ENCODE measurements at places on chromosomes 2 and 18.
A peak's percentile ranks its signal among the peaks of the same experiment; 100 is the strongest.

DNA sequence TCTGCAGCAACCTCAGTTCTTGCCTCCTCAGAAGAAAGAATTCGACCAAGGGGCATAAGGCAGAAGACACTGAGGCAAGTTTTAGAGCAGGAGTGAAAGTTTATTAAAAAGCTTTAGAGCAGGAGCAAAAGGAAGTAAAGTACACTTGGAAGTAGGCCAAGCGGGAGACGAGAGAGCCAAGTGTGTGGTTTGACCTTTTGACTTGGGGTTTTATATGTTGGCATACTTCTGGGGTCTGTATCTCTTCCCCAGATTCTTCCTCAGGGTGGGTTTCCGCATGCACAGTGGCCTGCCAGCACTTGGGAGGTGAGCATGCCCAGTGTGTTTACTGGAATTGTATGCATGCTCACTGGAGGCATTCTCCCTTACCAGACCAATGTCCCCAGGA lies 59.3 kb upstream of the ANKRD44 start:
- no peak for DNase-seq

DNA sequence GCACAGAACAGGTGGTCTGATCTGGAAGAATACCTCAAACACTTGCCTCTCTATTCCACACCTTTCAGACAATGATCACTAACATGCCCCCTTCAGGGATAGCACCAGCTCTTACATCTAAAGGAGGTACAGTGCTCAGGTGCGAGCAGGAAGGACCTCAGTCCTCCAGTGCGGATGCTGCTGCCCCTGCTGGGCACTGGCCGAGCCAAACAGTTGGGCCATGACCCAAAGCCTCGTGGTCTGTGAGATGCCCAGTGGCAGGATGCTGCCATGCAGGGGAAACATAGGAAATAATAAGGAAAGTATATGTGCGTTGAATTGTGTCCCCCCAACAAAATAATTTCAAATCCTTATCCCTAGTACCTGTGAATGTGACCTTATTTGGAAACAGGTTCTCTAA lies 243.7 kb downstream of the NDUFA10 start:
- DNase-seq = no peak

- DNase-seq = no peak
These were observed 128.3 kb downstream of the ACOXL start for GRCh38 chr2:110860630-110861029.

GRCh38 chr2:174510583-174511189 lies 23.9 kb upstream of the GPR155 start:
- no peak for DNase-seq

GRCh38 chr2:12277241-12278034 lies 439.3 kb upstream of the TRIB2 start:
- no peak for DNase-seq

DNA sequence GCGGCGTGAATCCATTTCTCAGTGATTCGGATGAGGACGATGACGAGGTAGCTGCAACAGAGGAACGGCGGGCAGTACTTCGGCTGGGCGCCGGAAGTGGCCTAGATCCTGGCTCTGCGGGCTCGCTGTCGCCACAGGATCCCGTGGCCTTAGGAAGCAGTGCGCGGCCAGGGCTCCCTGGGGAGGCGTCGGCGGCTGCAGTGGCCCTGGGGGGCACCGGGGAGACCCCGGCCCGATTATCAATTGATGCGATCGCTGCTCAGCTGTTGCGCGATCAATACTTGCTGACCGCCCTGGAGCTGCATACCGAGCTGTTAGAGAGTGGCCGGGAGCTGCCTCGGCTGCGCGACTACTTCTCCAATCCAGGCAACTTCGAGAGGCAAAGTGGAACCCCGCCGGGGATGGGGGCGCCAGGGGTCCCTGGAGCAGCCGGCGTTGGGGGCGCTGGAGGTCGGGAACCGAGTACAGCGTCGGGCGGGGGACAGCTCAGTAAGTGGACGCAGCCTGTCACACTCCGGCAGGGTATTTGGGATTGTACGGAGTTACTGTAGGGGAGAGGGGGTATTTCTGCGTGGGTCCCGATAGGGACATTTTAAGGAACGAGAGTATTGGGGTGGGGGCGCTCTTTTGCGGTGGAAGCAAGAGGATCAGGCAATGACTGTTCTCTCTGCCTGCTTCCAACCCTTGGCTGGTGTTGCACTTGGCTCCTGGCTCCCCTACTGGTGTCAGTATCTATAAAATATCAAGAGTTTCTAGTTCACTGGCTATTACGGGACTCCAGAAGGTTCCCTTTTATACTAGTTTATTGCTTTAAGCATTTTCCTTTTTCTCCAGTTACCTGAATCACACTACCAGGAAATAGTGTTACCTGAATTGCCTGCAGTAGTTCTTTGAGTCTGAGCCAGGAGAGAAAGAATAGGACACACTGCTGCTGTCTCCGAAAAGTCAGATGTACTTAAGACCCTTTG lies 772 bp downstream of the RELCH start:
- no peak for DNase-seq

DNA sequence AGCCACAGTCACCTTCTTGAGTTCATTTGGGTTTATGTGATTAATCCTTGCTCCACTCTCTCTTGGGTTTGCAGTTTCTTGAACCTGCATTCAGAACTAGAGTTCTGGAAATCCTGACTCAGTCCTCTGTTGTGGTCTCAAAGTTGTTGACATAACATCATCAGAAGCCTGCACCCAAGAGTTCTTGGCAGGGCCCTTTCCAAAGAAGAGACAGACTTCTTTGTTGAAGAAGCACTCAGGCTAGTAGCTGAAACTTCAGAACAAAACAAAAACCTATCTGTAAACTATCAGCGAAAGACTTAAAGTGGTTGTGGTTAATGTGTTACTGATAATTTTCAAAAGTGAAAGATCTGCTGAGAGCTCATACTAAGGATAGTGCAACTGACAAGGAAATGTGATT lies 120.8 kb downstream of the FAM168B start:
- DNase-seq = no peak

GRCh38 chr2:177187631-177188312 lies 24.8 kb upstream of the HNRNPA3 start:
- DNase-seq = no peak

DNA sequence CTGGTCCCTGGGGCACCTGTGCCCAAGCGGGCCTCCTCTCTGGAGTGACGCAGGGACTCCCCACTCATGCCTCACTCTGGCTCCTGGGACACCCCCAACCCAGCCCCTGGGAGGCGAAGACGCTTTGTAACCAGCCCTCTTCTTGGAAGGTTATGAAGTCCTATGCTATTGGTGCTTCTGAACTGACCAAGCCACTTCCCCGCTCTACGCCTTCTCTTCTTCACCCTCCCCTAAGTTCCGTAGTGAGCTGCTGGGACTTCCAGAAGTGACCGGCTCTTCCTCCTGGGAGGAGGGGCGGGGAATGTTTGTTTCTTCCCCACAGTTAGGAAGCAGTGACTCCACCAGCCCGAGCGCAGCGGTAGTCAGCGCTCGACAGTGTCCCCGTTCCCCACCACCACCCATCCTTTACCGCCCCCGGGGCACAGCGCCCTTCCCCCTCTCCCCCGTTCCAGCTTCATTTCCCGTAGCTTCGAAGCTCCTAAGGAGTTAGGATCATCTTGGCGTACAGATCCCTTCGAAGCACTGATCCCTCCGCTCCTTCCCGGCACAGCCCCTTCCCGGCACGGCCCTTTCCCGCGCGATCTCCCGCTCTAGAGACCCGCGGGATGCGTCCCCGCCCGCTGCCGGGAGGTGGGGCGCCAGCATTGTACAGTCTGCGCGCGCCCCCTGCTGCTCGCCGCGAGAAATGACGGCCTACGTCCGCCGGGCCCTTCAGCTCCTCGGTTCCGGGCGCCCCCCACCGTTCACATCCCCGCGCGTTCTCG lies 25.3 kb upstream of the NOTO start:
- DNase-seq = peak; percentile 90

- peak; percentile 67 for DNase-seq
These were observed 16.7 kb upstream of the ADI1 start for GRCh38 chr2:3535794-3536681.

- peak; percentile 20 for DNase-seq
These were observed 422.5 kb upstream of the CRIM1 start for GRCh38 chr2:35933031-35933430.

GRCh38 chr2:172894689-172895387 lies 159.2 kb downstream of the RAPGEF4 start:
- DNase-seq = no peak

GRCh38 chr2:44233450-44234128 lies 41.7 kb upstream of the SLC3A1 start:
- peak; percentile 84 for DNase-seq

DNA sequence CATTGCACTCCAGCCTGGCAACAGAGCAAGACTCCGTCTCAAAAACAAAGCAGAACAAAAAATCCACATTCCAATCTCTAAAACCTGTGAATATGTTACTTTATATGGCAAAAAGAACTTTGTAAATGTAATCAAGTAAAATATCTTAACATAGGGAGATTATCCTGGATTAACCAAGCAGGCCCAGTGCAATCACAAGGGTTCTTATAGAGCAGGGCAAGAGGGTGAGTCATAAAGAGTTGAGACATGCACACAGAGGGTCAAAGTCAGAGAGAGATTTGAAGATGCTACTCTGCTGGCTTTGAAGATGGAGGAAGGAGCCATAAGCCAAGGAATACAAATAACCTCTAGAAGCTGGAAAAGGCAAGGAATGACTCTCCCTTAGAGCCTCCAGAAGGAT lies 60.9 kb upstream of the SLC9A2 start:
- no peak for DNase-seq

- DNase-seq = no peak
These were observed 199.8 kb upstream of the HDAC4 start for GRCh38 chr2:239600650-239601049.

GRCh38 chr2:8790739-8791162 lies 46.7 kb downstream of the KIDINS220 start:
- DNase-seq = no peak

- DNase-seq = no peak
These were observed 2.9 kb upstream of the SERPINB4 start for GRCh38 chr18:63646936-63647335.

Data from RWPE1 (cell line).